ENCODE measurements at places on chromosomes 11 and 22.

- DNase-seq = peak; percentile 84
Measured at GRCh38 chr11:104148074-104148473, 15.9 kb downstream of the PDGFD start.

GRCh38 chr11:33779849-33780528 lies 5.7 kb upstream of the FBXO3 start:
- peak; percentile 75 for DNase-seq

DNA sequence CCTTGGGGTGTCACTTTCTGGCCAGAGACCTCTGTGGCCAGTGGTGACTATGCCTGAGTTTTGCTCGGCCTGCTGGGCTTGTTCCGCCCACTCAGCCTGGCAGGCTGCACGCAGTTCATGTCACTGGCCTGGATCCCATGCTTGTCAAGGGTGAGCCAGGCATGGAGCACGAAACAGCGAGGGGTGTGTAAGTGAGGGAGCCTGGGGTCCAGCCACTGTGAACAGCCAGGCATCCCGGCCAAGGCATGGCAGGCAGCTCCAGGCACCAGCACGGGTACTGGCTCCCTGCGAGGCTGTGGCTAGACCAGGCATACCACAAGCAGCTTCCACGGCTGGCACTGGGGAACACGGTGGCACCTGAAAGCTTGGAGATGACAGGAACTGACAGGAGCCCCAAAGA lies 214.3 kb downstream of the LRRC4C start:
- DNase-seq = no peak

- DNase-seq = no peak
Measured at GRCh38 chr22:36443198-36443770, 38.2 kb downstream of the TXN2 start.

DNA sequence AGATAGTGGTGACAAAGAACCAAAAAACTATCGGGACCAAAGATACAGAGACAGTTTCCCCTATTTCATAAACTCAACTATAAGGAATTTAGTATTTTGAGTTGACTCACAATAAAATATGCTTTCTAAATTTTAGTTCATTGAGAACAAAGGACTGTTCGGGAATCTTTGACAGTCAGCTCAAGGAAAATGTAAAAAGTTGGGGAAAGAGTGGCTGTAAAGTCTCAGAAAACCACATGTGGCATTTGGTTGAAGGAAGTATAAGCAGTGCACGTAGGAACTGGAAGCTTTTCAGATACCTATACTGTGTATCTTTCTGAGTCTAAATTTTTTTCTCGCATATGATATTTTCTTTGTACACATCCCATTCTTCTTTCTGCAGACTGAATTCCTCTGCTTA lies 688.9 kb downstream of the KCNA4 start:
- no peak for DNase-seq

DNA sequence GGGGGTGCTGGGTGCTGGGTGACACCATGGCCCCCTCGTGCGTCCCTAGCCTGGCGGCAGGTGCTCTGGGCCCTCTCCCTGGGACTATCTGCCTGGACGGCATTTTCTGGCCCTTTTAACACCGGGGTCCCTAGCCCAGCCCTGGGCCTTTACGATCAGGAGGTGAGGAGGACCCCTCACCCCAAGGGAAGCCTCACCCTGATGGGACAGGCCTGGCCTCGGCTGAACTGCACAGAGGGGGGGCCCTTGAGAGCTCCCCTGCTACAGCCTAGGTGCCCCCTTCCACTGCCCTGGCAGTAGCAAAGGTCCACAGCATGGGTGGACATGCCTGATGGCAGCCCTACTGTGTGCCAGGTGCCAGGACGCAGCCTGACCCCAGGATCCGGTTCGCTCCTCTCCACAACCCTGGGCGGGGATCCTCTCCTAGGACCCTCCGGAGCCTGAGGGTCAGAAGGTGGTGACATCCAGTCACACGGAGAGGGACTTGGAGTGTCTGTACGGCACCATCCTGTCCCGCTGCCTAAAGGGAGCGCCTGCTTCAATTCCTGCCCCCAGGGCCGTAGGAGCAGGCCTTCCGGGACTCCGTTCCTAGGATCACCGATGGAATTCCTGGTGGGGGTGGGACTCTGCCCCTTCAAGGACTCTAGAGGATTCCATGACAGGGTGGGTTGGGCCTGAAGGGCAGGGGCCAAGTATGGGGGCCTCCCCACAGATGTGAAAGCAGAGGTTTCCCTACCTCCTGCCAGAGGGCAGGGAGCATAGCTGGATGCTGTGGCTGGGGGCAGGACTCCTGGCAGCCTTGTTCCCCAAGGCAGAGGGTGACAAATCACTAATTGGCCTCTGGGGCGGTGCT lies 33.0 kb upstream of the TH start:
- DNase-seq = no peak

GRCh38 chr22:18962308-18962635 lies 26.2 kb upstream of the PRODH start:
- no peak for DNase-seq

- DNase-seq = no peak
Measured at GRCh38 chr11:30153008-30153407, 77.8 kb upstream of the FSHB start.

DNA sequence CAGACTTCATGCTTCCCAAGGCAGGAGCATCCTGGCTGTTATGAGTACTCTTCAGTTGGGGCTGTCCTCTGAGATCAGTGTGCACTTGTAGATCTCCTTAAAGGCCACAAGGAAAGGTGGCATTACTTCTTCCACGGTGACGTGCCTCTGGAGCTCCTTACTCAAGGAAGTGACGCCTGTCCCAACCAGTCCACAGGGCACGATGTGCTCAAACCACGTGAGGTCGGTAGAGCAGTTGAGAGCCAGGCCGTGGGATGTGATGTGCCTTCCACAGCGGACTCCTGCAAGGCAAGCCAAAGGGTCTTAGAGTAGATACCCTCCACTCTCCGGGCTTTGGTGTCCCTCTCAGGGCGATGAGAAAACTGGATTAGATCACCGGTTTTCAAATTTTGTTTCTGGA lies 1.4 kb downstream of the LIPT2 start:
- no peak for DNase-seq

DNA sequence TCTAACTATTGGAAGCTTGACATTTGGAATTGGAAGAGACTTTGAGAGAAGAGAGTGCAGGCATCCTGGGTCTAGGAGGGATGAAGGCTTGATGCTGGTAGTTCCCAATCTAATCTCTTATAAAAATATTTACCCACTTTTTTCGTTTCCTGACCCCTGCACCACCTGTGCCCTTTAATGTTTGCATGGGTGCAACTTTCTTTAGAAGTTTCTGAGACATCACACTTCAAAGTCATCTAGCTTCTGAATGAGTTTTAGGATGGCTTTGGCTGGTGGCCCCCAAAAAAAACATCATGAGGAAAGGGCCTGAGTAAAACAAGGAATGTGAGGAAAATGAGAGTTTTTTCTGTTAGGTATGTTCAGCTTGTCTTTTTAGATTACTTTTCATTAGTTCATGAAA lies 1.1 kb downstream of the POLD3 start:
- peak; percentile 4 for DNase-seq

GRCh38 chr11:59776210-59777066 lies 21.3 kb downstream of the STX3 start:
- peak; percentile 37 for DNase-seq

DNA sequence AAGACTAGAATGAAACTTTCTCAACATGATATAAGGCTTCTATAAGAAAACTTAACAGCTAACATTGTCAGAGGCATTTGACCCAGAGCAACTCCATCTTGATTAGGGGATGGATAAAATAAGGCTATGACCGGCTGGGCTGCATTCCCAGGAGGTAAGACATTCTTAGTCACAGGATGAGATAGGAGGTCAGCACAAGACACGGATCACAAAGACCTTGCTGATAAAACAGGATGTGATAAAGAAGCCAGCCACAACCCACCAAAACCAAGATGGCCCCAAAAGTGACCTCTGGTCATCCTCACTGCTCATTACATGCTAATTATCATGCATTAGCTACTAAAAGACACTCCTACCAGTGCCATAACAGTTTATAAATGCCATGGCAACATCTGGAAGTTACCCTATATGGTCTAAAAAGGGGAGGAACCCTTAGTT lies 135.2 kb downstream of the TTC28 start:
- DNase-seq = no peak

DNA sequence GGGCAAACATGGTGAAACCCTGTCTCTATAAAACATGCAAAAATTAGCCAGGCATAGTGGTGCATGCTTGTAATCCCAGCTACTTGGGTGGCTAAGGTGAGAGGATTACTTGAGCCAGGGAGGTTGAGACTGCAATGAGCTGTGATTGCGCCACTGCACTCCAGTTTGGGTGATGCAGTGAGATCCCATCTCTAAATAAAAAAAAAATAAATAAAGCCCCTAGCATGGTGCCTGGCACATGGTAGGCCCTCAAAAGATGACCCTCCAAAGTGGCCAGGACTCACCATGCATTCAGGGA lies 74.6 kb downstream of the PTPRJ start:
- no peak for DNase-seq

DNA sequence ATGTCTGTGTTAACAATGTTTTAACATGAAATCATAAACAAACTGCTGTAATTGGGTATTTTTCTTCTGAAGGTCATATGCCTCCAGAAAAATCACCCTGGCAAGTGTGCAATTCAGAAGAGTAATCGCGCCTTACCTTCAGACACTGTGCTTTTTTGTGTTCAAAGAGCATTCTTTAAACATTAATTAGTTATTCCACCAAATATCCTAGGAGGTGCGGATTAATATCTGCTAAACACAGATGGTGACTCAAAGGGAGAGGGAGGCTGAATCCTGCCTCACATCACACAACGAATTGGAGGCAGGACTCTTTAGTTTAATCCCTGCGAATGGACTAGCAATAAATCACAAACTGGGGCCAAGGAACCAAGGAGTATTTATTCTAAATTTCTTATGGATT lies 213.0 kb downstream of the NTM start:
- no peak for DNase-seq

- DNase-seq = no peak
Measured at GRCh38 chr11:2296913-2297622, 4.7 kb downstream of the C11orf21 start.

DNA sequence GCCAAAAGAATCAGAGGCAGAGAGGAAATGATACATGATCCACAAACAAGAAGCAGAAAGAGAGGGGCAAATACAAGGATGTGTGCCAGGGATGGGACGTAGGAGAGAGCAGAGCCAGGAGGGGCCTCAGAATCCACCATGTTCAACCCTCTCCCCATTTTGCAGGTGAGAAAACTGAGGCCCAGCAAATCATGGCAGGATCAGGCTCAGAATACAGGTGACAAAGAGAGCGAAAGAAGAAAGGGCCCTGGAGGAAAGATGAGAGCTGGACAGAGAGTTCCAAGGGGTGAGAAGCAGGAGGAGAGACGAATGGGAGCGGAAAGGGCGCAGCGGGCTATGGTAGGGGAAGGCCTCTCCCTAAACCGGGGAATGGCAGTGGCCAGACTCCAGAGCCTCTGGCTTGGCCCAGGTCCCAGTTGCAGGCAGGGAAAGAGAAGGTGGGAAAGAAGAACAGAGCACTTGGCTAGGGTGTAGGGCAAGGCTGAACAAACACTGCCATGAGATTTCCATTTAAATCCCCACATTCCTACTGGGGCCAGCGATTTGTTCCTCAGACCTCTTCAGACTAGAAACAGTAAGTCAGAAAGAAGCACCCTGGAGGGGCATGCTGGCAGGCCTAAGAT lies 44.4 kb upstream of the TSKU start:
- DNase-seq = no peak

DNA sequence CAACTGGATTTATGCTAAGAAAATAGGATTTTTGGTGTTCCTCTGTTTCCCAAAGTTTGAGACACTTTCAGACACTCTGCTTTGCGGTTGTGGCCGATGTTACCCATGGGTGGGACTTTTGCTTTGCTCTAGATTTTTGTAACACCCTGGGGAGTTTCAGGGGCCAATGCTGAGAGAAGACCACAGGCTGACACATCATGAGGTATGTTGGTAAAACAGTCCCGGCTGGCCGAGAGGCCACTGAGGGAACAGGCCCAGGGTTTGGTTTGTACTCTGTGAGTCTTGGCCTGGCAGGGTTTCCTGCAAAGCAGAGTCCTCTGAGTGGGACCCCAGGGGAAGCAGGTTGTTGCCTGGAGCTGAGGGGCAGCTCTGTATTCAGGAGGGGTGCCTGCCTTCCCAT lies 78.5 kb upstream of the PITPNB start:
- DNase-seq = peak; percentile 39

GRCh38 chr22:31812977-31813605 lies 59.3 kb downstream of the DEPDC5 start:
- no peak for DNase-seq

DNA sequence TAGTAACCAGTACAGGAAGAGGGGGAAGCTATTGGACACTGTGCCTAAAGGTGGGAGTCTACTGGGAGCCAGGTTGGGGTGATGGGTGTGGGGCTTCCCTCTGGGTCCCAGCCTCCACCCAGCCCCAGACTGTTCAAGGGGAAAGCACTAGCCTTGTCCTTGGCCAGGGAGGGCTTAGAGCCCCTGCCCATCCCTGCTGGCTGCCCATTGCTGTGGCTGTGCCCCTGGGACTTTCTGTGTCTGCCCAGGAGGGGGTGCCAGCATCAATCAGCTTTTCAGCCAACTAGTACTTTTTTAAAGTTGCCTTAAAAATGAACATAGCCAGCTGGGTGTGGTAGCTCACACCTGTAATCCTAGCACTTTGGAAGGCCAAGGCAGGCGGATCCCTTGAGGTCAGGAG lies 19.9 kb downstream of the INCENP start:
- peak; percentile 19 for DNase-seq

- peak; percentile 18 for DNase-seq
Measured at GRCh38 chr11:70099578-70100279, 21.6 kb downstream of the ANO1 start.

DNA sequence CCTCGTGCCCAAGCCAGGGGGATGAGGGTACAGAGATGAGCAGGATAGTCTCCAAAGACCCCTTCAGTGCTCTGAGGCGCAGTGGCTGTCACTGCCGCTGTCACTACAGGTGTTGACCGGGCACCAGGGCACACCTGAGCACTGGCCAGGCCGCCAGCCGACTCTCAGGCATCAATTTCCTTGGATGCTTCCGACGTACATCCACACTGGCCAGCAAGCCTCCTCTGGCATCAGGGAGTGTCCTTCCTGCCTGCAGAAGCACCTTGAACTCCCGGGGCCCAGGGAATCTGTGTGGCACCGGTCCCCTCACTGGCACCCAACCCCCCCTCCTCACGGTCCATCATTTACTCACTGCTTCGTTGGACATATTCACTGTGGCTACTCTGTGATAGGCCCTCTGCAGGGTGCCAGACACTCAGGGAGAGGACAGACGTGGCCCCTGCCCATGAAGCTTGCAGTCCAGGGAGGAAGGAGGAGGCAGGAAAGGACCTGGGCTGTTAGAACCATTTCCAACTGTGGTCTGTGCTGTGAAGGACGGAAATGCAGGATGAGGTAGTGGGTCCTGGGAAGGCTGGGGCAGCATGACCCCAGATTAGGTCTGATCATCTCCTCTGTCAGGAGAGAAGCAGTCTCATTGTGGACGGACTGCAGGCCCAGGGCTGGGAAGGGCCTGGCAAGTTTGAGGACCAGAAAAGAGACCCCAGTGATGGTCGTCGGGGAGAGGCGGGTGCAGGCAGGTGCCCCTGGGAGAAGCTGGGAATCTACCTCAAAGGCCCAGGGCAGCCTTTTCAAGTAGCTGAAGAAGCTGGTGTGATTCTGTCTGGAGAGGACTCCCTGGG lies 46.3 kb upstream of the ANO1 start:
- DNase-seq = no peak

- no peak for DNase-seq
Measured at GRCh38 chr11:114942207-114942606, 263.9 kb downstream of the NXPE2 start.
